ENCODE measurements at places on chromosomes 12 and 14.

- DNase-seq = no peak
Observed at GRCh38 chr12:20375560-20375959, 7.2 kb downstream of the PDE3A start.

DNA sequence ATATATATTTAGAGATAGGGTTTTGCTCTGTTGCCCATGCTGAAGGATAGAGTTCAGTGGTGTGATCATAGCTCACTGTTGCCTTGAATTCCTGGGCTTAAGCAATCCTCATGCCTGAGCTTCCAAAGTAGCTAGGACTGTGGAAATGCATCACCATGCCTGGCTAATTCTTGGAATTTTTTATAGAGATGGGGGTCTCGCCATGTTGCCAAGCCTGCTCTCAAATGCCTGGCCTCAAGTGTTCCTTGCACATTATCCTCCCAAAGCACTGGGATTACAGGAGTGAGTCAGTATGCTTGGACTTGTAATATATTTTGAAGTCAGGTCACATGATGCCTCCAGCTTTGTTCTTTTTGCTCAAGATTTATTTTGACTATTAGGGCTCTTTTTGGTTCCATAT, 178.0 kb downstream of the RPAP3 start:
- no peak for DNase-seq

DNA sequence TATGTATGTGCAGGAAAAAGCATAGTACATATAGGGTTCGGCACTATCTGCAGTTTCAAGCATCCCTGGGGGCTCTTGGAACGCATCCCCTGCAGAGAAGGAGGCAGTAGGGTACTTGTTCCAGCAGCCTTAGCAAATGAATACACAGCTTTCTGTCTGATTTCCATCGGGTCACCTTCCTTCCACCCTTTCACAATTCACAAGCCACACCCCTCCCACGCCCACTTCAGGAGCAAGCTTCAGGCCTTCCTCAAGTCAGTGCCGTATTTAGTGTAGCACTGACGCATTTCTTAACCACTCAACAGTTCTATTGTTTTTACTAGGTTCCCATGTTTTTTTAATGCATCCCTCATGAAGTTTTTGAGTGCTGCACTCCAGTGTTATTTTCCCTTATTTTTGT, 64.2 kb downstream of the CLMN start:
- DNase-seq = peak; percentile 67

- DNase-seq = no peak
Observed at GRCh38 chr14:83425706-83426105, 1892.1 kb upstream of the SEL1L start.

- DNase-seq = no peak
Observed at GRCh38 chr14:71497645-71498086, 434.6 kb upstream of the RGS6 start.

- no peak for DNase-seq
Observed at GRCh38 chr12:104551-105081, 38.0 kb downstream of the IQSEC3 start.

DNA sequence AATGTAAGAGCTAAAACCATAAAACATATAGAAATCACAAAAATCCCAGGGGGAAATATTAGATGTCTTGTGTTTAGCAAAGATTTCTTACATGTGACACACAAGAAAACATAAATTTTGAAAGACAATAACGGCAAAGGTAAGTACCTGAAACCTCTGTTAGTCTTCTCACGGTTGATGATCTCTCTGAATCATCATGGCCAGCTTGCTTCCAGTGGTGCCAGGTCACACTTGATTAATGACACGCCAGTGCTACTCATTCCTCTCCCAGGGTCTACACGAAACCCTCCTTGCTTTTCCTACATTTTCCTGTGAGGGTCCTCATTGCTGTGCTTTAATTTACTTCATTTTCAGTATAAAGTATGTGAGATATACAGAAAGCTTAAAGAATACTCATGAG, 114.4 kb upstream of the PARP11 start:
- DNase-seq = no peak

- no peak for DNase-seq
Observed at GRCh38 chr12:44960423-44960822, 84.3 kb upstream of the NELL2 start.

Data from Caco-2 (cell line).